ENCODE measurements at places on chromosomes 7 and 10.

GRCh38 chr7:87671-88070 is 104.7 kb upstream of the FAM20C start:
- no peak for DNase-seq

- DNase-seq = no peak
These were observed 128.7 kb upstream of the RHEB start for GRCh38 chr7:151648429-151648828.

- DNase-seq = no peak
These were observed 11.7 kb downstream of the UCN3 start for GRCh38 chr10:5376450-5376849.

- DNase-seq = no peak
These were observed 438 bp downstream of the LSMEM1 start for GRCh38 chr7:112481121-112481736.

DNA sequence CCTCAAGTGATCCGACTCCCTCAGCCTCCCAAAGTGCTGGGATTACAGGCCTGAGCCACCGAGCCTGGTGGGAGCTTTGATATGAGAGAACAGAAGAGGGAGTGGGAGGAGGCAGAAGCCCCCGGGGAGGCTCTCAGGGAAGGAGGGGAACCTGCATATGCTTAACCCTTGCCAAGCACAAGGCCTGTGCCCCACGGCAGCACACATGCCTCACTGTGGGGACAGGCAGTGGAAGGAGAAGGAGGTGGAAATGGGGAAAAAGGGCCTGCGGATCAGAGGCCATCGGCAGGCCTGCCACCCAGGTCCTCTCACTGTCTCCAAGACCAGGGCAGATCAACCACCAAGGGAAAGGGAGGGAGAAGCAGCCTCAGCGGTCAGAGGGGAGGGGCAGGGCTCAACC is 7.2 kb upstream of the GRID1 start:
- no peak for DNase-seq

DNA sequence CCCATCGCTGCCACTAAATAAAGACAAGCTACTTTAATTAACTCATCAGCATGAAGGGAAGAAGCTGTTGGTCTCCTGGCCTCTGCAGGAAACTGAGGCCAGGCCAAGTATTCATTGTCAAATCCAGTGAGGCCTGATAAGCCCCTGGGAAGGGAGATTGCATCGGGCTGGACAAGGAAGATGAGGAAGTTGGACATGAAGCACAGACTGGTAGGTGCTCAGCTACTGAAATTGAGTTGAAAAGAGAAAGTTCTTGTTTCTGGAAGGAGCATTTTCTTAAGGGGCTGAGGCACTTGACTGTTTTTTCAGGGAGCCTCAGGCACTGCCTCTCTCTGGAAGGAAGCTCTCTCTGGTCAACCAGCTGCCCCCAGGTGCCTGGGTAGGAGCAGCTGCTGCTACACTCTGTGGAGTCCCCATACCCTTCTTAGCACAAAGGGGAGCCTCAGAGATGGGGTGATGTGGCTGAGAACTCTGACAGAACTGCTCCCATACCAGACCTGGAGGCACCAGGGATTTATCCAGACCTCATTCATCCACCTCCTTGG is 90.3 kb upstream of the IKZF1 start:
- no peak for DNase-seq

DNA sequence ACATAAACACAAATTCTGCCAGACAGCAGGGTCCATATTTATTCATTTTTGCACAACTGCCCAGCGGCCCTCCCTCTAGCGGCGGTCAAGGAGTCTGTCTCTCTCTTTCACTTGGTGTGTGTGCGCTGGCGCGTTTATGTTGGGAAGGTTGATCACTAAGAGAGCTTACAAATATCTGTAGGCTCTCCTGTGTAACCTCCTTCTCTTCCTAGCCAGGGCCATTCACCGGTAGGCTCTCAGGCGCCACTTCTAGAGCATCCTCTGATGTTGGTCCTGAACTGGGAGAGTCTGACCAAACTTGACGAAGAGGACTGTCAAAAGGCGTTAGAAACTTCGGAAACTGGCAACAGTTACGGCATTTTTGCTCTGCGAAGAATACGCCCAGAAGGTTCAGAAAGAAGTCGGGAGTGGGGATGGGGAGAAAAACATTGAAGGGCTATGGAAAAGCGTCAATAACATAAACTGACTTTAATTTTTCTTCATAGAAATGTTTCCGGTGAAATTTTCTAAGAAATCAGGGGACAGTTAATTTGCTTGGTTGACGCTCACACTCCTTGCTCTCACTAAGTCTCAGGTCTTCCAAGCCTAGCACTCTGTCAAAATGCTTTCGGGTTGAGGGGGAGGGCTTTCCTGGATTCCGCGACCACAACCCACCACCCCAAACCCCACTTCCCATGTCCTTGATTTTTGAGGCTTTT is 731.1 kb downstream of the ZWINT start:
- DNase-seq = no peak
